ENCODE measurements at places on chromosomes 7 and 10. TPM values are rescaled to one million over a fixed set of nuclear protein-coding genes. Genes with fewer than 3 reads are reported as not detected.

The PRKAR1B gene
- total RNA-seq, result 30.9 TPM

The CCL24 gene
- not detected for total RNA-seq

The PLEKHS1 gene
- not detected for total RNA-seq

The RBP4 gene
- not detected for total RNA-seq

DNA sequence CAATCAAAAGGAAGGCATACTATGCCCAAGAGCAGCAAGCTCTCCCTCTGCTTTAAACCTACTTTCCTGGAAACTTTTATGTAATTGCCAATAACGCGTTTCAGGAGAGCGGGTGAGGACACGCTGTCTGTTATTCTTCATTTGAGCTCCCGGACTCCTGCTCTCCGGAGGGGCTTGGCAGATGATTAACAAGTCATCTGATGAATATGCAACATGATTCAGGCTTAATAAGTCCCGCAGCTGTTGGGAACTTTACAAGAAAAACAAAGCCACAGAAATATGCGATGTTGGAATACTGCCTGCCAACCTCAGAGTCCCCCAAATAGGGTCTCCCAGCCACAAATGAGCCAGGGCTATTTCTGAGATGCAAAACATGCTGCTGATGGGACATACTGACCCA is 348.0 kb downstream of the GPAM start:
- DNase-seq, result no peak

DNA sequence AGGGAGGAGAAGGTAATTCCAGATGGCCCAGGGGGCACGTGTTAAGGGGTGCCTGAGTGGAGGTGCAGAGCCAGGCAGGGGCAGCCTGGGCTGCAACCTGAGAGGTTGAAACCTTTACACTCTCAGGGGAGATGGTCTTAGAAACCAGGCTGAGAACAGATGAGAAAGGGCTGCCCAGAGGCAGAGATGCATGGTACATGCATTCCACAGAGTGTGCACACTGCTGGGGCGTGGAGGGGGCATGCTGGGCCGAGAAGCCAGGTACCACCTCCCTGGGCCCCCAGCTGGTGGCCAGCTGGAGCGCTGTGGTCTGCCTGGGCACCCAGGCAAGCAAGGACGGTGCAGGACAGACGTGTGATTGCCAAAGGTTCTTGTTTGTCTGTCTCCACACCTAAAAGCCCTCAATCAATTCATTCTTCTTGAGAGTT is 14.1 kb upstream of the CSGALNACT2 start:
- DNase-seq, result no peak

GRCh38 chr7:46942574-46942973 is 639.3 kb downstream of the TNS3 start:
- no peak for DNase-seq

Data from OCI-LY7 (cell line).